Fibroblast of gingiva (primary cell): ENCODE measurements at places on chromosomes 13 and 19.

DNA sequence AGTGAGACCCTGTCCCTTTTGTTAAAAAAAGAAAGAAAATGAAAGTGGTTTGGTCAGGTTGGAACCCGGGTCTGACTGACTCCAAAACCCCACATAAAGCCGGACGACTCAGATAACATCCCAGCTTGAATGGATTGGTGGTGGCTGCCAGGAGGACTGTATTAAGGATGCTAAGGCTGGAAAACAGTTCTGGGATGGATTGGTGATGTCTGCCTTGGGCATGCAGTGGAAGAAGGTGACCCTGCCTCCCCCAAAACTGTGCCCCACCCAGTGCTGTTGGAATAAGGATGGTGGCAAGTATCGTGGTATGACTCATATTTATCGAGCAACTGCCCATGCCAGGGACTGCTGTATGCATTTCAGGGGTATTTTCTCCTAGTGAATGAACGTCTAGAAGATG, 18.5 kb upstream of the COLGALT1 start:
- DNase-seq, result no peak

GRCh38 chr13:25731536-25731935, 320.3 kb downstream of the SHISA2 start:
- DNase-seq, result no peak

DNA sequence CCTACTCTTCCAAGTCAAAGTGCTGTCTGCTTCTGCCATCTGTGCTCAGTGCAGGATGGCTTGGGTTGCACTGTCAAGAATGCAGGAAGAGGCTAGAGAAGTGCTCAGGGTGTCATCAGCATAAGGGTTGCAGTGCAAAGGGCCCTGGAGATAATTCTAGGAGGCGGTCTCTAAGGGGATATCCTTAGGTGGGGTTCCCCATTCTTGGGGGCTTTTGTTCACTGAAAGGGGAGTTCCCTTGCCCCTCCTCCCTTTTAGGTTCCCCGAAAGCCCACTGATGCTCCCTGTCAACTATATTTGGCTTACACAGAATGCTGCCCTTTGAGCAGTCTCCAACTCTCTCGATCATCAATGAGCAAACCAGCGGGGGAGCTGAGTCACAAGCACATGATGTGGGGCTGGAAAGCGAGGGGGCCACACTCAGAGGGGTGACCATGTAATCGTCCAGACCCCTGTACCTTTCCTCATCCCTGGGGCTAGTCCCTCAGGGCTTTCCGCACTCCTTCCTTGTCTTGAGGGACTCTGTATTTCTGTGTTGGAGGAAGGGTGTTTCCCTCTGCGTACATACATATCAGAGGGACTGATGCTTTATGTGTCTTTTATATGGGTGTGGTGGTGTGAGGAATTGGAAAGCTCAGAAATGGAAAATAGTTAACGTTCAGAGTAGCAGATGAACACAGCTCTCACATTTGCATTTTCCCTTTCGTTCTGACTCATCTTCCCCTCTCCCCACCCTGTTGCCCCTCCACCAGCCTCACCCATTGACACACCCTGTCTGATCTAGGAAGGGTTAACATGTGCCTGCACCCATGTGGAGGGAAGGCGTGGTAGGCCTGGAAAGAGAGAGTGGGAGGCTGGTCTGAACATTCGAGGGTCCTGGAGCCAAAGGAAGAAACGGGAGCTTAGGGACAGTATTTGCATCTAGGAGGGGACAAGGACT, 6.7 kb downstream of the ZBTB32 start:
- DNase-seq, result no peak

DNA sequence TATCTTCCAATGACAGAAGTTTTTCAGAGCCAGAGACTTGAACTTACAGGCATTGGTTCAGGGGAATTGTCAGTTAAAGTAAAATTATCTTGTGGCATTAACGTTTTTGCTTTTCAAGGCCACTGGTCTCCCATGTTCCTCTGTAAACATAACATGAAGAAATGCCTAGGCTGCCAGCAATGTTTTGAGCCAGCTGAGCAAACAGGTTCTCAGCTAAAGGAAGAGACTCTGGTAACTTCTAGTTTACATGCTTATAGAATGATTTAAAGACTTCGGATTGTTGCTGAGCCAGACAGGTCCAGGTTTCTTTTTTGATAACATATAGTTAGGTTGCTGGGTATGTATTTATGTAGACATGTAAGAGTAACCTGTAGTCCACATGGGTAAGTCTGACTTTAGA, 35.7 kb downstream of the ZNF493 start:
- no peak for DNase-seq

DNA sequence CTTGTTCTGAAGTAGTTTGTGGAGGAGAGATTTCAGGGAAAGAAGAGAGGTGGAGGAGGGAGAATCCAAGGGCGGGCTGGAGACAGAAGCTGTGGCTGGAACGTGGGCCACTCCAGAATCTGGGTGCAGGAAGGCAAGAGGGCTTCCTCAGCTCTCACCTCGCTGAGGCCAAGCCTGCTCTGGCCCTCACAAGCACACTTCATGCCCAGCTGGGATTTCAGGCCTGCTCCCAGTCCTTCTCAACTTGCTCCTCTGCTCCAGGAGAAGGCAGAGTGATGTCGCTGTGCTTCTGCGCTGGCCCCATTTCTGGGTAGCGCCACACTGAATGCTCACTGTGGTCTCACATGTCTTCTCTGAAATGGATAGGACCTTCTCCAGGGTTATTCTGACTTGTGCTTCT, 328.8 kb downstream of the FGF9 start:
- DNase-seq, result no peak

GRCh38 chr13:60074397-60074796, 89.3 kb downstream of the DIAPH3 start:
- DNase-seq, result no peak

DNA sequence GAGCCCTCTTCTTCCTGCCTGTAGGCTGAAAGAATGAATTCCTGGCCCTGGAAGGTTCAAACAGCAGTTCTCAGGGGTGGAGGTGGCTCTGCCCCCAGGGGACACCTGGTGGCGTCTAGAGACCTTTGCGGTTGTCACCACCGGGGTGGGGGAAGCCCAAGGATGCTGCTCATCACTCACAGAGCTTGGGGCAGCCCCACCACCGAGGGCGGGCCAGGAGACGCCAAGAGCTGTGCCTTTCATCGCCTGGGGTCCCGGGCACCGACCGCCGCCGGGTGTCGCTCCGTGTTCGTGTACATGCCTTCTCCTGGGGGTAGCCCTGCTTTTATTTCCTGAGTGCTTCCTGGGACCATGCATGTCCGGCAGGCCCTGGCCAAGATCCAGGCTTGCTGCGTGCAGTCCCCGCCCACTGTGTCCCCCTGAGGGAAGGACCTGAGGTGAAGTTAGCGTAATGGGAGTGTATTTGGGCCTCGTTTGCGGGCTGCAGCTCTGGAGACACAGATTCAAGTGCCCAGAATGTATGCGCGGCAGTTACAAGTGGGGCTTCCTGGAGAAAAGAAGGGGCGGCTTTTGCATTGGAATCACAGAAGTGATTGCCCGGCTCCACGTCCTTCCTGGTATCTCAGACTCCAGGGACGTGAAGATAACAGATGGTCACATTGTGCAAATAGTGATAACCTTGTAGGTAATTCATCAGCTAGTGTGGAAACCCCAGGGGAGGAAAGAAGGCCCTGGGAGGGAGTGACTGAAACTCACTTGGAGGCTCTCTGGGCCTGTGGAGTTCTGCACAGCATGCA, 7.8 kb downstream of the DOT1L start:
- no peak for DNase-seq
